ENCODE measurements at places on chromosomes 7 and 10. TPM values are rescaled to one million over a fixed set of nuclear protein-coding genes. Genes with fewer than 3 reads are reported as not detected.

Gene ADCY1
- polyA plus RNA-seq = 25.1 TPM

Gene SLC26A5
- polyA plus RNA-seq = 0.49 TPM

Gene FAM24B
- polyA plus RNA-seq = 10.0 TPM

Gene CD36
- 0.75 TPM for polyA plus RNA-seq
